Breast epithelium (tissue), 4 donors: ENCODE measurements at places on chromosomes 3 and 15. TPM values are rescaled to one million over a fixed set of nuclear protein-coding genes. Genes with fewer than 3 reads are reported as not detected.

The PLIN1 gene
- 132 TPM for total RNA-seq

The PAQR5 gene
- 0.96 TPM for total RNA-seq

The CCR8 gene
- not detected for total RNA-seq

The CPN2 gene
- total RNA-seq: 0.16 TPM

The STRIT1 gene
- total RNA-seq: not detected

The CD200 gene
- 4.8 TPM for total RNA-seq

The APOD gene
- total RNA-seq: 2,224 TPM

The SAMD7 gene
- not detected for total RNA-seq

GRCh38 chr3:72673011-72673771 lies 175.1 kb downstream of the SHQ1 start:
- no peak for DNase-seq

GRCh38 chr15:33284336-33284735 lies 26.4 kb upstream of the RYR3 start:
- DNase-seq: no peak

DNA sequence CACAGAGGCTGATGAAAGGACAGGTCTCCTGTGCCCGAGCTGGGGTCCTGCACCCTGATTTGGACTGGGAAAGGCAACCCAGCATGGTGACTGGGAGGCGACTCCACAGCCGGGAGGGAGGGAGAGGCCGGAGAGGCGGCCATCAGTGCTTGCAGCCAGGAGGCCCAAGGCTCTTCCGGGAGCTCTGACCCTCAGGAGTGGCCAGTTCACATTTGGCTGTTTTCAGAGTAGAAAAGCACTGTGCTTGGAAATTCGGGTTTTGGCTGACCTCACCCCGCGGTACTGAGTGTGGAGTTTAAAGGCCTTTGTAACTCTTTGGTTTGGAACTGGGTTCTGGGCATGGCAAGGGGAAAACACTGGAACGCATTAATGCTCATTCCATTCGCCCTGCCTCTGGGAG lies 31.9 kb downstream of the SMAD6 start:
- no peak for DNase-seq

DNA sequence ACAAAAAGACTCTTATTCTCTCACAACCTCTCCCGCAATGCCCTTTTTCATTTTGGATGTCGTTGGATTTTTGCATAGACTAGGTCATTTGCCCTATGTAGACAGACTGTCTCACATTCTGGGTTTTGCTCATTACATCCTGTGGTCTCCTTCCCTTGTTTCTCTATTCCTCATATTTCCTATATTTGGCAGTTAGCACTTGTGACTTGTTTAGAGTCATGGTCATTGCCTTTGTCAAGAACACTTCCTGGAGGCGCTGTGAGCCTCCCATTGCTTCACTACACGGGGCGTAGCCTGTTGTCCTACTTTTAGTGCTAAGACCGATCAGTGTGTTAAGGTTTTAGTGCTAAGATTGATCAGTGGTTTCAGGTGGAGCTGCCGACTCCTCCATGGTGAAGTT lies 16.1 kb upstream of the TATDN2 start:
- no peak for DNase-seq

GRCh38 chr3:66532160-66532587 lies 31.4 kb upstream of the LRIG1 start:
- no peak for DNase-seq

DNA sequence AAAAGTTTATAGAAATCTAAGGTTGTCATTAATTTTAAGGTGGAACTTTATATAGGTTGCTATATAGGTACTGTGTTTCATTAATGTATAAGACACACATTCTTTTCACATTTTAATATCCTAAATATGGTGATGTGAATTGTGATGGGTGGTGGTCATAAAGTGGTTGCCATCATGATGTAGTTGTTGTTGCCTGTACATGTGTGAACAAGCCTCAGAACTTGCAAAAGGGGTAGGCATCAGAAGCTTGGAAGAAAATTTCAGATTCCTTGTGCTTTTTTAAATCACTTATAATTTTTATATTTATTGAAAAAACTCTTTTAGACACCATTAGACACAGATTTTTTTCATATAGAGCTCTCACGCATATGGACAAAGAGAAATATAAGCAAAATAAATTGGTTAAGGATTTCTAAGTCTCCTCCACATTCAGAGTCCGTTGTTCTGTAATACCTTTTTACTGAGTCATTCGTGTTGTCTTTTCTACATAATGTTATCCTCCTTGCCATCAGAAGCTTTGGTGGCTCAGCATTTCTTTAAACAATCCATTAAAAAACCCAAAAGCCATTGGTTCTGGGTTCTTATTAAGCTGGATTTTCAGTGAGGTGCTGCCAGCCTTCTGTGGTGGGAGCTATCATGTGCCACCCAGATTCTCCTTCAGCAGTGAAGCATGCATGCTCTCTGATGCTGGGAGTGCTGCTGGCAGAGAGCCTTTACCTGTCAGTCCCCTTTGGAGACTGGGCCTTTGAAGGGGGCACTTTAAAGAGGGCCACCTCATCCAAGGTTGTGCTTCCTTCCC lies 140.4 kb upstream of the GALNT15 start:
- DNase-seq: no peak

DNA sequence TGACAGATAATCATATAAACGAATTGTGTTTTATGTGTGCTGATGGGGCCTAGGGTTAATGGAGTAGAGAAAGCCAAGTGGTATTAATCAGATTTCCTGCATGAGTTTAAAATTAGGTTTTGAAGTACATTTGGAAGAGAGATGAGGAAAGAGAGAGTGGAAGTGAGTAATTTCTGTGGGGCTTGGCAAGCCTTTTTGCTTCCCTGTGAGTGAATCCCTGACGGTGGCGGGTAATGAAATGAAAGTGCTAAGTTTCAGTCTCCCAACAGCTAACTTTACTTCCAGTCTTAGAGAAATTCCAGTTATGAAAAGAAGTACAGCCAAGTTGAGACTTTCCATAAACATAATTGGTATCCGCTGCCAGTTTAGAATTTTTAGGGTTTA lies 139.4 kb downstream of the BBX start:
- DNase-seq: no peak

- DNase-seq: no peak
Observed at GRCh38 chr15:76056931-76057330, 2.9 kb upstream of the TMEM266 start.

DNA sequence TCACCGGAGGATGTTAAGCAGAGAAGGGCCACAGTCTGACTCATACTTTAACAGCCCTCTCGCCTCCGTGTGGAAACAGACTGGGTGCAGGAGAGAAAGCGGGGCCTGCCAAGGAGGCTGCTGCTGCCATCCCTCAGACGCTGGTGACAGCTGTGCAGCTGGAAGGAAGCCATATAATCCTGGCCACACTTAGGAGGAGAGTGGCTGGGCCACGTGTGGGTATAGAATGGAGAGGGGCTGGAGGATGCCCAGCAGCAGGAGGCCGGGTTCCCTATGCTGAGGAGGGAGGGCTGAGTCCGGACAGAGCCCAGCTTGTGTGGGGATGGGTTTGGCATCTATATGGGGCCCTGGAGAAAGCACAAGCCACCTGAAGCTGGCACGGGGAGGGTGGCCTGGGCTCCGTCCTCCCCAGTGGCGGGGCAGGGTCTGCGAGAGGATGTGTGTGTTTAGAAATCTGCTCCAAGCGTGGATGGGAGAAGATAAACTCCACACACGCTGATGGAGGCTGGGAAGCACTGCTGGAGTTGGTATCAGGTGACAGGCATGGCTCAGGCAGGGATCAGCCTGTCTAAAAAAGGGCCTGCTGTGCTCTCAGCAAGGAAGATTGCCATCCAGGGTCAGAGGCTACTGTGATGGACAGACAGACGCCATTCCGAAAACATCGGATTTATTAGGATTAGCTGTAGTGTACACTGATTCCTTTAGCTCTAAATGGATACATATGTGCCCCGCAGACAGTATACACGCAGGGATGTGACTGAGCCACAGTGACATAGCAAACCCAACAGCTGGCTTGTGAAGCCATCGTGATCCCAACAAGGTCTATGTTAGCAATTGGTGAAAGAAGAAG lies 15.9 kb downstream of the ABTB1 start:
- no peak for DNase-seq

- DNase-seq: no peak
Observed at GRCh38 chr3:34008836-34009809, 210.7 kb downstream of the PDCD6IP start.

GRCh38 chr15:78052001-78052401 lies 25.5 kb downstream of the TBC1D2B start:
- no peak for DNase-seq

GRCh38 chr15:100601617-100602063 lies 344 bp downstream of the LINS1 start:
- DNase-seq: no peak

DNA sequence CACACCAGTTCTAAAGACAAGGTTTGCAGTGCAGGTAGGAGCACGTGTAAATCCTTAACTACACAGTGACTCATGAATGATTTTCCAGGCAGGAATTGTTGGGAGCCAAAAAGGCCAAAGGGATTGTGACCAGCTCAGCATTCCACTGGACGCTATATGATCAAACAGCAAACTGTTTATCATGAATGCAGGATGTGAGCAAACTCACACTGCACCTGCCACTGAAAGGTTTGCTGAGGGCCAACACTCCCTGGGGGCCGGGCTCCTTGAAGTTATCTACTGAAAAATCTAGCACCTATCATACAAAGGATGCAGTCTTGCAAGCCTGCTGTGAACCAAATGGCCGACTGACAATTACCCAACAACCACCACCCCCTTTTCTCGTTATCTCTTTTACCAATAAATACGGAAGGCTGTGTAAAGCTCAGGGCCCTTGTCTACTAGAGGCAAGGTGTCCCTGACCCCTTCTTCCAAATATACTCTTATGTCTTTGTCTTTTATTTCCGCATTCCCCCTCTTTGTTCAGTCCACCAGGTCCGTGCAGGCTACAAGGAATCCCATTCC lies 11.5 kb upstream of the DNASE1L3 start:
- no peak for DNase-seq
